ENCODE measurements at places on chromosomes 5 and 9.

GRCh38 chr5:157303667-157304327 lies 37.9 kb downstream of the CYFIP2 start:
- DNase-seq: peak; percentile 27

DNA sequence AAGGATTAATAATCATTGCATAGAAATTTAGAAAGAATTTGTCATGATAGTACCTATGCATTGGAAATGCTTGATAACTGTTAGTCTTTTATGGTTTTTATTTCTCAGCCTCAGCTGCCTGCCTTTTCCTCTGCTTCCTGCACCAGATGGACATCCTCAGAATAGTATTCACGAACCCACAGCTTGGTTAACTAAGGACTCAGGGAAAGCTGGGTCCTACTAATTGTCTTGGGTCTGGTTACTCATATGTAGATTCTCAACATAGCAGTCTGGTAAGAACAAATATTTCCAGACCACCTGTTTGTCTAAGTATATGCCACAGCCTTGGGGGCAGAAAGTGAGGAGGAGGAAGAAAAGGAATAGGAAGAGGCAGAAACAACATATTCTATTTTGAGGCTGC lies 464.5 kb upstream of the SMARCA2 start:
- no peak for DNase-seq

- DNase-seq: peak; percentile 23
Observed at GRCh38 chr5:40679913-40680681, at the start of gene PTGER4. Gene PTGER4, plus strand, starts transcription at chr5:40679915. Its CDS starts 1,079 bp downstream, at chr5:40680994.

GRCh38 chr5:22643356-22643755 lies 209.8 kb downstream of the CDH12 start:
- DNase-seq: no peak

DNA sequence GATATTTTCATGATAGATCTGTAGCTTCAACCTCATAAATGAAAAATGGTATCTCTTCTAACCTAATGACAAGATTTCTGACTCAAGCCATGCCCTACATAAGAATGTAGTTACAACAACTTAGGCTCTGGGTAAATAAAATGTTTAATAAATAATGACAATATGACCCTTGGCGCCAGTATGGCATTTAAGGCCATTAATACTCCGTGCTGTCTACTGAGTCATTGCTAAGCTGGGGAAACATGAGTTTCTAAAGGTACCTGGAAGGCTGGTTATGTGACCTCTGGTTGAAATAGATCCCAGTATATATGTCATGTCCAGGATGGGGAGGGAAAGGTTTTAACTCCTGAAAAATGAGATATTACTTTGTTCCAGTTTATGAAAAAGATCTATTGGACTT lies 58.0 kb upstream of the CEMIP2 start:
- DNase-seq: no peak

DNA sequence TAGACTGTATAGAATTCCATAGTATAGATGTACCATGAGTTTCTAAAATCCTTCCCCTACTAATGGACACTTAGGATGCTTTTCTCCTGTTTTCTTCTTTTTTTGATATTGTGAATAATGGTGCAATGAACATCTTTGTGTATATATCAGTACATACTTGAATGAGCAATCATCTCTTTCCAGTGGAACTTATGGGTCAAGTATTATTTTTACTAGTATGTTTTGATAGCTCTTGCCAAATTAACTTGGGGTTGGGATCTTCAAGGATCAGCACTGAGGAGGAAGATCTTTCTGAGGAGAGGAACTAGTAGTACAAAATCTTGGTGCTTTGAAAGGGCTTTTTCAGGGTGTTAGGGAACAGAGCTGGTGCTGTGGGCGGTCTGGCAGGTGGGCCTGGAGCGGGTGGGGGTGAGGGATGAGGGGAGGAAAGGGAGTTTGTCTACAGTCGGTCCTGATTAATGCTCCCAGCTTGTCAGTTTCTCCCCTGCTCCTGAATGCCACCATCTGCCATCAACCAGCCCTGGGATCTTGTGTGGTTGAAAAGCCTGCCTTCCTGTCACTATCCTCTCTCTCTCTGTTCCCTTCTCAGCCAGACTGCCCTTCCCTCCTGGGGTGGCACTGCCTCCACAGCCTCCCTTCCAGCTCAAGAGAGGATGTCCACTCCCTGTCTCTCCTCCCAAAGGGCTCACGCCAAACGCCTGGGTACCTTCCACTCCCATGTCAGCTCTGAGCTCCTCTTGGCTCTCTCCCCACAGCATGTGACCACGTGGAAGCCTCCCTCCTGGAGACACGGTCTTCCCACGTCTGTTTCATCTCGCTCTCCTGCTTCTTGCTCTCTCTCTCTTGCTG lies 185.9 kb downstream of the DAB2IP start:
- no peak for DNase-seq

GRCh38 chr5:130166839-130167490 lies 262.7 kb downstream of the CHSY3 start:
- no peak for DNase-seq

- no peak for DNase-seq
Observed at GRCh38 chr9:93523518-93524144, 52.8 kb upstream of the PHF2 start.

DNA sequence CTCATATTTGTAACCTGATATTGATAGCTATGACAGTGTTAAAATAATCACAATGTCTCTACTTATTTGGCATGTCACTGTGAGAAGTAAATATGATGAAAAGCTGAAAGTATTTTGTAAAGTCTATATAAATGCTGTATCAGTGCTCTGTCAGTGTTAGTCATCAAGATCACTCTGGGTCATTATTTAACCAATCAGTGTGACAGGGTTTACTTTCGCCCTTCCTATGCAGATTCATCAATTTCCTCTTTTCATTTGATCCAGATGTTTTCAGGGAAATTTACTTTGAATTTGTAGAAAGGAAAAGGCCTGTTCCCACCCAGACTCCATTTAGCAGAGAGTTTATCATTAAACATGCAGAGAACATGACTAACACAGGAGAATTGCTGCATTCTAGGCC lies 9.9 kb upstream of the PCSK5 start:
- no peak for DNase-seq

- DNase-seq: no peak
Observed at GRCh38 chr5:180922932-180923331, 24.0 kb downstream of the BTNL8 start.

- no peak for DNase-seq
Observed at GRCh38 chr9:112112519-112112918, 62.6 kb downstream of the SUSD1 start.

DNA sequence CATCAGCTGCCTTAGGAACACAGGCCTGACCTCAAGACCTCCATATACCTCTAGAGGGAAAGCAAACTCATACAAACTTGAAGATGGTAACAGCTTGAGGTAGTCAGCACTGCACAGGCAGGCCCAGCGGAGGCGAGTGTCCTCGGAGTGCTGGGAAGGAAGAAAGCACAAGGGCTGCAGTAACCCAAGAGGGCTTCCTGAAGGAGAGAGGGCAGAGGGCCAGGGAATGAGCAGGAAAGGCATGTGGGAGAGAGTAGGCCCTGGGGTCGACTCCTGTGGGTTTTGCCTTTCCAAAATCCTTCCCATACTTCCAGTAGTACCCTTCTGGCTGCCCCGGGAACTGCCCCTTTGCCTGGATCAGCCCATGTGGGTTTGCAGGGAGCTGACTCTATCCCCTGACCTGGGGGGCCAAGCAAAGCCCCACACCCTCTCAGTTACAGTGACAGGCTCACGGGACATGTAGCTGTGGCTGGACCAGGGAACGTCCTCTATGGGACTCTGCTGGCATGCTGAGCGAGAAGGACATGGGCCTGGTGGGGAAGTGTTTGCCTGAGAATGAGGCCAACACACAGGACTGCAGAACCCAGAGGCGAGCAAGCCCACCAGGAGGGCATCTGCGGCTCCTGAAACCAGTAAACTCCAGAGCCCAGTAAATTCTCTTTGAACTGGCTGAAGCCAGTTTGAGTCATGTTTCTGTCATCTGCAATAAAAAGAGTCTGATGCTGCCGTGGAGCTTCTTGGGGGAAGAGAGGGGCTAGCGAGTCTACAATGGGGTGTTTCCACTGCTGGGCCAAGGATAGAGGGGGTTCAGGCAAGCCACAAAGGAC lies 64.1 kb downstream of the COL23A1 start:
- no peak for DNase-seq

DNA sequence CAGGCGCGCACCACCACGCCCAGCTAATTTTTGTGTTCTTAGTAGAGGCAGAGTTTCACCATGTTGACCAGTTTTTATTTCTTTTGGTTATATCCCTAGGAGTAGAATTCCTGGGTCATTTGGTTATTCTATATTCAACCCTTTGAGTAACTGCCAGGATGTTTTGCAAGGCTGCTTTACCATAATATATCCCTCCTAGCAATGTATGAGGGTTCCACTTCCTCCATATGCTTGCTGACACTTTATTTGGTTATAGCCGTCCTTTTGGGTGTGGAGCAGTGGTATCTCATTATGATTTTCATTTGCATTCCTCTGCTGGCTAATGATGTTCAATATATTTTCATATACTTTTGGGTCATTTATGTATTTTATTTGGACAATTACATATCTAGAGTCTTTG lies 81.2 kb downstream of the RAB24 start:
- DNase-seq: no peak

DNA sequence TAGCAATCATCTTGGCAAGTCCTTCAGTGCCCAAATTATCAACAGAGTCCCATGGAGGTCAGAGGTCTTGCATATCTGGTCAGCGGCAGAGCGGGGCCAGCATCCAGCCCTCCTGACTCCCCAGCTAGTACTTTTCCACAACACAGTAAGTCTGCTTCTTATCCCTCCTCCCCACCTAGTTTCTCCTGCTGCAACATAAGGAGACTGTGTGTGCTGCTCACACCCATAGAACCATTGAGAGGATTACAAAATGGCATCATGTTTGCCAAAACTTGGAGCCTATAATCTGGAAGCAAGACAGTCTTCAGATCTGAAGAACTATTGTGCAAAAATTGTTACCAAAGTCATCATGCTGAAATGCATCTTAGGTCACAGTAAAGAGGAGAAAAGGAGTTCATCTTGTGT lies 125.8 kb upstream of the ZNF366 start:
- DNase-seq: no peak

- DNase-seq: no peak
Observed at GRCh38 chr5:80989883-80990282, 29.7 kb downstream of the RASGRF2 start.

DNA sequence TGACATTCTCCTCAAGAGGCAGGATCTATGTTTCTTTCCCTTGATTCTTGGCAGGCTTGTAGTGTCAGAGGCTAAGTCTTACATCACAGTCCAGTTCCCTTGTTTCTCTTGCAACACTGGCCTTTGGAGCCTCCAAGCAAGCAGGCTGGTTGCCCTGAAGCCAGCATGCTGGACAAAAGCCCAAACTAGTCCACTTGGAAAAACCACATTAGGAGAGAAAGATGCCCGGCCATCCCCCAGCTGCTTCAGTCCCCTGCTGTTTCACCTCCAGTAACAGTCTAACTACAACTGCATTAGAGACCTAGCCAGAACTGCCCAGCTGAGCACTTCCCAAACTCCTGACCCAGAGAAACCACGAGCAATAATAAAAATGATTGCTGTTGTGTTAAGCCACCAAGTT lies 87.6 kb downstream of the ADAMTS6 start:
- DNase-seq: no peak

DNA sequence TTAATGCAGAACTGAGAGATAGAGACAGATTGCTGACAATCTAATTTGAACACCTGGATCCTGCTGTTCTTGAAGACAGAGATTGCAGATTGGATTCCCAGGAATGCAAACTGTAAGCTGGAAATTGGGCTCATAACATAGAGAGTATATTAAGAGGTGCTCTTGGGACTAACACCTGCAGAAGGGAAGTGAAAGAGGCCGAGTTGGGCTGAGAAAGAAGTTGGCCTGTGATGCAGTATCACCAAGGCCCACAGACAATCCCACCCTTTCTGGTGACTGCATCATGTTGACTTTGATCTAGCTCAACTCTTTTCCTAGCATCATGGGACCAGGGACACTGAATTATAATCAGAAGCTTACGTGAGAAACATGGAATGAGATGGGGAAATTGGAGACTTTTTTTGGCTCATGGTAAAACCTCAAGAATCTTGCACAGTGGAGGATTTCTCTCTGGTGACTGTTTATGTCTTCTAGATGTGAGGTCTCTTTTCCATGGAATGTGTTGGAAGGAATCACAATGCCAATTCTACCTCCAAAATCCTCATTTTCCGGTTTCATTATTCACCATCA lies 36.5 kb upstream of the NUDT12 start:
- no peak for DNase-seq

DNA sequence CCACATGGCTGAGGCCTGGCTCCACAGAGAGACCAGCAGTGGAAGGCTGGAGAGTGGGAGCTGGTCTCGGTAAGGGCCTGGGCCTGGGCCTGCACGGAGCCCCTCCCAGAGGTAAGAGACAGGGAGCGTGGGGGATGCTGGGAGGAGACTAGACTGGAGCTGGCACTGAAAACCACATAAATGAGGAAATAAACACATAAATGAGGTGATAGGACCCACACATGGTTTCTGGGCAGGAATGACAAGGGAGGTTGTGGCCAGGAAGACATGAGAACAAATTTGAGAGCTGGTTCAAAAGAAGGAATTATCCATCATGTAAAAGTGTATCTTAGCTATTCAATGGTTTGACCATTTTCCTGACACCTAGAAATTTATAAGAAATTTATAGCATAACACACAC lies 451.7 kb upstream of the DAP start:
- no peak for DNase-seq

GRCh38 chr9:38432922-38433510 lies 8.8 kb upstream of the IGFBPL1 start:
- DNase-seq: no peak

DNA sequence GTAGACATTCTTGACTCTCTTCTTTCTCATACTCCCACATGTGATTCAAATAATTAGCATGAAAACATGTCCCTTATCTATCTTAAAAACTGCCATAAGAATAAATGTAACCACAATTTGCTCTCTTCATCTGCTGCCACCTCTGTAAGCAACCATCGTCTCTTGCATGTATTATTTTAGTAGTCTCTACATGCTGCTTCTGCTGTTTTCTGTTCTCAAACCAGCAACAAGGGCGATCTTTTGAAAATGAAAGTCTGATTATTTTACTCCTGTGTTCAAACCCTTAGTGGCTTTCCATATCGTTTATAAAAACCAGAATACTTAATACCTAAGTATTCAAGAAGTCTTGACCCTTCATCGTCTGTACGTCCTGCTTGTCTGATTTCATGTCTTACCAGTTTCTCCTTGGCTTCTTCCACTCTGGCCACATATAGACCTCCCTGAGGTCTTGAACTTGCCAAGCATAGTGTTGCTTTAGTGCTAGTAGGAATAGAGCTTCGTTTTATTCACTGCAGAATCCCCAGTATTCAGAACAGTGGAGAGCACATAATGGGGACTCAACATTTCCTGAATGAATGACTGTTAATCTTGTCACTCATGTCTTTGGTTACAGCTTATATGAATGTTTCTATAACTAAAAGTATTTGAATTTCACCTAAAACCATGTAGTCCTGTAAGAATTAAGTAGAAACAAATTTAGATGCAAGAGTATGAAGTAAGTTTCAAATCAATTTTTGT lies 10.6 kb downstream of the CDC42SE2 start:
- DNase-seq: no peak
